ENCODE measurements at places on chromosomes 16 and 17.
A peak's percentile ranks its signal among the peaks of the same experiment; 100 is the strongest.

GRCh38 chr16:65372171-65372570, 250.3 kb upstream of the CDH11 start:
- DNase-seq = no peak

DNA sequence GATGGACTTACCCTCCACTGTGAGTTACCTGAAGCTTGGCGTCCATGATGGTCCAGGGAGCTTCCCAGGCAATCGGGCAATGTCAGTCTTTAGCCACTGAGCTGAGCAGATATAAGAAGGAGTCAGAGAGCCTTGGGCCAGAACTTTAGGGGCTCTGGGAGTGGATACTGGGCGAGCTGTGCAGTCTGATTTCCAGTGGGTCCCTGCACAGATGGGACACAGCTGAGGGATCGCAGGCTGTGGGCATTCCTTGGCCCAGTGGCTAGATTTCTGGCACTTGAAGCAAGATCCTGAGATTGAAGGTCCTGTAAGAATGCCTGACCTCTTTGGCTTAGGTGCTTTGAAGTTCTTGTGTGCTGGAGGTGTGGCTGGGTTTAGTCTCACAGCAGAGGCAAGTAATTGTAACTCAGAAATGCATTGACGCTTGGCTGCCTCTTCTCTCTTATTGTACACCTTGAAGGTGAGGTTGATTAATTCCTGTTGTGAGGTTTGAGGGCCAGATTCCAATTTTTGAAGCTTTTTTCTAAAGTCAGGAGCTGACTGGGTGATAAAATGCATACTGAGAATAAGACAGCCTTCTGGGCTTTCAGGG, 2283.8 kb downstream of the TP53TG3F start:
- no peak for DNase-seq

- no peak for DNase-seq
Observed at GRCh38 chr16:59988591-59988990, 1254.5 kb upstream of the GOT2 start.

DNA sequence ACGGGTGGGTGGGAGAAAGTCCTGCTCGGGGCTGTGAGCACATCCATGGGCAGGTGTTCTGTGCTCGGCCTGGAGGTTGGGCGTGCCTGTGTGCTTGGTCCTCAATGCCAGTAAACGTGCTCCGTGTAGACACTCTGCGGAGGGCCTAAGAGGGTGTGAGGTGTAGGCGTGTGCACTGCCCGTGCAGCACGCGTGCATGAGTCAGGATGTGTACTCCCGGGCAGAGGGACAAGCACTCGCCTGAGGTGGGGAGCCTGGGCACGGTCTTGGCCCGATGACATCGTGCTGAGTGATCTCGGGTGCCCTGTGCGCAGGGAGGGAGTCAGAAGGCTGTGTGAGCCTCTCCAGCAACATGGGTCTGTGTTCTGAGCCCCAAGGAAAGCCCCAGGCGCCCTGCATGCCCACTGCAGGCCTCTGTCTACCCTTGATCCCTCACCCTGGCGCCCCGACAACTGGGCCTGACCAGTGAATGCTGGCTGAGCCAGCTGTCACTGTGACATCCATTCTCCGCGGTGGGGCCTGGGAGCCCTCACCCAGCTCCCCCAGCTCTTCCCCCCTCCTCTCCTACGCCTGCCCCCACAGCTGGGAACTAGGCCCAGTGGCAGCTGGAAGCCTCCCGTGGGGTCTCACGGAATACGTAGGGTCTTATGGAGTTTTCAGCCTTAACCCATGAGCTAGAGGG, 23.5 kb upstream of the NXPH3 start:
- DNase-seq = no peak

DNA sequence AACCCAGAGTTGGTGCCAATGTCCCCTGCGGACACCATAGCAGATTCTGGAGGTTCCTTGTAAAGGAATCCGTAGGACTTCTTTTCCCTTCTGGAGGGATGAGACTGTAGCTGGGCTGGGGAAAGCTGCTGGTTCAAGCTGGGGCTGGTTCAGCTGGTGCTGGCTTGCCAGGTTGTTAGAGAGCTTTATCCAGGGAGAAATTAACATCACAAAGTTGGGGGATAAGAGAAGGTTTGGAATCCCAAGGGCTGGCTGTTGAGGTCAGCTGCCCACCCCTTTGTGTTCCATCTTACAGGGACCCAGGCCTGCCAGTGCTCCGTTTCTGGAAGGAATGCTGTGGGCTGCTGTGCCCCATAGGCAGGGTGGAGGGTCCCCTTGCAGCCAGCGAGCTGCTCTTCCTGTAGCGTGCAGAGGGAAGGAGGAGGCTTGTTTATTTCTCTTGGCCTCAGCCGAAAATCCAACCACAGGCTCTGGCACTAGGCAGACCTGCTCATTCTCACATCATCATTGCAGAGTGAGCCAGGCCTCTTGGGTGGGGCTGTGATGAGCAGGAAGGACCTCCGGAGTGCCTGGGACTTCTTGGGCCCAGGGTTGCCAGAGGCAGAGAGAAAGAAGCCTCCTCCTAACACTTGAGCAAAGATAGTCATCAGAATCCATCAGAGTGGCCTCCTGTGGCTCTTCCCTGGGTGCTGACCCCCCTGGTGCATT, 251.1 kb downstream of the SEC14L1 start:
- peak; percentile 96 for DNase-seq

DNA sequence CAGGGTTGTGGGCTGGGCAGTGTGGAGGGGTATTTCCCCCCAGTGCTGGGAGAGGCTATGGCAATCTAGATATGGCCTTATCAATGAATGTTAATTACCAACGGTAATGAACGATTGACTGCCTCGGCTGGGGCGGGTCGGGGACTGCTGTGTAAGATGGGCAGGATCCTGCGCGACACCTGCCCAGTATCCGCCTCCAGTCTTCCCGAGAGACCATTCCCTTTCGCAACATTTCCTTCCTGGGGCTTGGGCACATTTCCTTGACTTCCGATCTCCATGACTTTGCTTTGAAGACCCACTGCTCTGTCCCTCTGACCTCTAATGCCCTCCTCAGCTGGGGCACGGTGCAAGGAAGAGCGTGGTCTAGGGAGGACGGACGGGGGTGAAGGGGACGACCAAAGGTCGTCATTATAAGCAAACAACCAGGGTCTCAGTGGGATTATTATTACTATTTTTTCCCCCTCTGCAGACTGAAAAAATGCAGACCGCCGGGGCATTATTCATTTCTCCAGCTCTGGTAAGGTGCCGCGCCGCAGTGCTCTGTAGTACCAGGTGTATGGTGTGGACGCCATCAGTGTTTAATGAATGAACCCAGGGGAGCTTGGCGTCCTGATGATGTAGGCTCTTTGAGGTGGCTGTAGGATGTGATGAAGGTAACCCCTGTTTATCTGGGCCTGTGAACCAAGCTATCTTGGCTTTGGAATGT, 506 bp downstream of the ATP5MC1 start:
- no peak for DNase-seq

GRCh38 chr16:85252461-85252860, 140.2 kb upstream of the CIBAR2 start:
- no peak for DNase-seq

DNA sequence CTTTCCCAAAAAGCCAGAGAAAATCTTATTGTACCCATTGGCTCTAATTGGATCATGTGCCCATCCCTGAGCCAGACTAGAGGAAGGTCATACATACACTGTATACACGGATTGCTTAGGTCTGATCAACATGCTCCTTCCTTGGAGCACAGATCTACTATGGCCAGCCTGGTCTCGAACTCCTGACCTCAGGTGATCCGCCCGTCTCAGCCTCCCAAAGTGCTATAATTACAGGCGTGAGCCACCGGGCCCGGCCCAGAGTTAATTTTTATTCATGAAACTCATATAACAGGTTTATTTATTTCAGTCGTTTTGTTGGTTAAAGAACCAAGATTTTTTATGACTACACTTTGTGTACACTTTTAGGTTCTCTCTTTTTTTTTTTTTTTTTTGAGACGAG, 1.2 kb upstream of the TAOK1 start:
- no peak for DNase-seq

DNA sequence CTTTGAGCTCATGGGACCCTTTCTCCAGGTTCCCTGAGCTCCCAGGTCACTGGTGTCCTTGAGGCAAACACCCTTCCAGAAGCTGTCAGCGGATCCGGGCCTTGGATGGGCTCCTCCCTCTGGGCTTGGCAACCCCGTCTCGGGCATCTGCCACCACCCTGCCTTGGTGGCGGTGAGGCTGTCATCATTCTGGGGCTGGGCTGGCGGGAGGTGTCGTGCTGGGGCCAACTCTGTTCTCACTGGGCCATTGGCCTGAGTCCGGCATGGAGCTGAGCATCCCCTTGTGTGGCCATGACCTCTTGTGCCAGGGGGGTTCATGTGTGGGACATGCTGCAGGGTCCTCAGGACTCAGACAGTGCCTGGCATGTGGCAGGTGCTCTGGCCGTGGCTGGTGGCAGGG, 197.6 kb downstream of the LAT start:
- DNase-seq = no peak

GRCh38 chr17:50424996-50425681, 879 bp upstream of the ACSF2 start:
- DNase-seq = no peak

DNA sequence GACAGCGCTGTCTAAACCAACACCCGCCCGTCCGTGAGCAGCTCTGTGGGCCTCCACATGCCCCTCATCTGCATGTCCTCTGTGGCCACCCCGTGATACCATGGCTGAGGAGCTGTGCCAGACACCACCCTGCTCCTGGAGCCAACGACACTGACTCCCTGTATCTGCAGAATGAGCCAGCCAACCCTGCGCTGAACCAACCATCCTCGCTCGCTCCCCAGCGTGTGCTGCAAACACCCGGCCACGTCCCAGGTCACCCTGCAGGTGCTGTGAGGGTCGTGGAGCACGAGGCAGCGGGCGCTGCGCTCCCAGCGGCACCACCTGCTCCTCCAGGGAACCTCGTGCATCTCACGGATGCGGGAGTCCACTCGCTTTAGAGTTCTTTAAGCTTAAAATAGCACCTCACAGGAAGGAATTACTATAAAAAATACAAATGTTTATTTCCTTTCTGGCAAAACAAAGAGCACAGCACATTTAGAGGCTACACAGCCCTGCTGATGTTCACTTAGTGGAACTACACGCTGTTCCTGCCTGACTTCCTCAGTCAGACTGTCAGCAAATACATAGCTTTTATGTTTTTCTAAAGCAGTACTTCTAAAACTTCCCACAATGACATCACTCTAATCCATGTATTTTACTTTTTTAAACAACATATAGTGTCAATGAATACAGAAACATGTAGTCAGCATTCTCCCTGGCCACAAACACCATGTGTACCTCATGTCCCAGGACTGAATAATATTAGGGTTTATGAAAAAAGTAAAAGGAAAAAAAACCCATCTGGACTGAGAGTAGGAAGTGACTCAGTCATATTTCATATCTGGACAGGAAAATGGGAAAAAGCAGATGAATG, 43.5 kb downstream of the MAP1LC3B start:
- peak; percentile 84 for DNase-seq

- DNase-seq = no peak
Observed at GRCh38 chr16:15949210-15950160, at the start of gene ABCC1. Gene ABCC1 (plus strand): TSS chr16:15949616. CDS start chr16:15949752, 136 bp downstream.

DNA sequence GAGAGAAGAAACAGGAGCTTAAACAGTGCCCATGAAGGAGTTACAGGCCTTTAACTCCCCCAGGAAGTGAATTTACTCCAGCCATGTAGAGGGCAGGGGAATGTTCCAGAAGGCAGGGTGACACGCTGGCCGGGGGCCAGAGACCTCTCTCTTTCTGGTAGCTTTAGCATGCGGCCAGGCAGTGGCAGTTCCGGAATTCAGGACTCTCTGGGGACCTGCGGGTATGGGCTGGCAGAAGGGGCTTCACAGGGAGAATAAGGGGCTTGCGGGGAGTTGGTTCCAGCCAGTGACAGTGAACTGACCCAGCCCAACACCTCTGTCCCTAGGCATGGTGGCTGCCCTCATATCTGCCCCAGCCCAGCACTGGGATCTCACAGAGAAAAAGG, 40.0 kb downstream of the MYH3 start:
- no peak for DNase-seq

DNA sequence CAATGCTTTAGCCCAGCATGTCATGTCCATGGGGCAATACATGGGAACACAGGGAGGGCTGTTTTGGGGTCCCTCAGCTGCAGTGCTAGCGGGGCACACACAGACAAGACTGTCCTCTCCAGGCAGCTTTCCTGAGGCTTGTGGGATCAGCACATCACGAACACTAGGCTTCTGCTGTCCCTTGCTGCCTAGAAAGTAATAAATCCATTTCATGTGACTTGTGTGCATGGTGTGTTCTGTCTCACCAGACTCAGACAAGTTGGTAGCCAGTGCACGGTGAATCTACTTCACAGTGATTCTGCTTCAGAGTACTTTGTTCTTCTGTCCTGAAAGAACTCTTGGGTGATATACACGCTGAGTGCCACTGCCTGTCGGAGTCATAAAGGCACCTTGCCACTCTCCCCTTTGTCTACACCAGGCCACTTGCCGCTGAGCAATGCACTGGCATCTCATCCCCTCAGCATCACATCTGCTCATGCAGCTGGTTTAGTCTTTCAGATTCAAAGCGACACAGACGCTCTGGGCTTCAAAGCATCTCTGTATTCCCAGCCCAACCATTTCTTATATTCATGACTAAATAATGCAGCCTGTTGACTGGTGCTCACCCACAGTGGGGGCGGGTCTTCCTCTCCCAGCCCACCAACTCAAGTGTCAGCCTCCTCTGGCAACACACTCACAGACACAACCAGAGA, 95.2 kb upstream of the COX10 start:
- DNase-seq = no peak

DNA sequence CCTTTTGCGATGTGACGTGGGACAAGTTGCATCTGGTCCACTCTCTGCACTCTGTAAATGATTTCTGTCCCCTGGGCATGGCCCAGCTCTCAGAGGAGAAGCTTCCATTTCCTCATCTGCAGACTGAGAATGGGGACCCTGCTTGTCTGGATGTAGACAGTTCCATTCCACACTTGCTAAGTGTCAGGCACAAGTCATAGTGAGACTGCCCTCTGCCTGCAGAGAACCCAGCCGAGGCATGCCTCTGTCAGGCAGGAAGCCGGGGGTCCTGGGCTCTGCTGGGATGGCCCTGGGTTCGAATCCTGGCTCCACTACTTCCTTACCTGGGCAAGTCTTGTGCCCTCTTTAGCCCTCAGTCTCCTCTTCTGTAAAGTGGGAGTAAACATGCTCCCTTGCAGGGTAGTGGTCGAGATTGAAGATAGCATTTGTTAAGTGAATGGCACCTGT, 4.1 kb downstream of the MAP2K3 start:
- no peak for DNase-seq

- peak; percentile 84 for DNase-seq
Observed at GRCh38 chr17:79993390-79994227, 42.1 kb downstream of the TBC1D16 start.
